Suppressor macrophage (primary cell): ENCODE measurements at places on chromosomes 6 and 20.

DNA sequence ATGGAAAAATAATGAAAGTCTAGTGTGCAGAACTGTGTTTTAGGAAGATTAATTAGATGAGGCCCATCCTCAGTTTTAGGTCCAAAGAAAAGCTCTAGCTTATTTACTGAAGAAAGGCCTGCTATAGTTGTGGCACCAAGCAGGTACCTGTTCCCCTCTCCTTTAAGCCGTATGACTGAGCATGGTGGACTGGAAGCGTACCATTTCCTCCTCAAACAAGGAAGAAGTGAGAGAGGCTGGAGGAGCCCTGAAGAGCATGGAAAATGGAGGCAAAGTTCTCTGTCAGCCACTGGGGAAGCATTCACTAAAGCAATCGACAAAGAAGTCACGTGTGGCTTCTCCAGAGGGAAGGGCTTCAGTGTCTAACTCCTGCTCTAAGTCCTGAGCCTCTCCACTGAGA lies 100.2 kb downstream of the MAN1A1 start:
- DNase-seq, result no peak

DNA sequence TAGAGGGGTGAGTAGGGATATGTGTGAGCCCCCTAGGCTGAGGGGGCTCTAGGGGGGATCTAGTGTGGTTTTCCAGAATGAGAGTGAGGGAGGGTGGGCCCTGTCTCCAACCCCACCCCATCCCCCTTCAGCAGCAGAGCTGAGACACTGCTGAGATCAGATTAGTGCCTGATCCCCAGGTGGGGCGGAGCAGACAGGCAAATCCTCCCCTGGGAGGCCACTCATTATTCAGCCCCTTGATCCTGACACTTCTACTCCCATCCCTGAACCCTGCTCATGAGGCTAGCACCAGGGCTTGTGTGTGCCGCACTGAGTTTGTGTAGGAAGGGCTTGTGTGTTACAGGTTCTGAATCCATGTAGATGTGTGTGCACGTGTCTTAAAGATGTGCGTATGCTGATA lies 42.5 kb downstream of the SPDEF start:
- DNase-seq, result no peak

DNA sequence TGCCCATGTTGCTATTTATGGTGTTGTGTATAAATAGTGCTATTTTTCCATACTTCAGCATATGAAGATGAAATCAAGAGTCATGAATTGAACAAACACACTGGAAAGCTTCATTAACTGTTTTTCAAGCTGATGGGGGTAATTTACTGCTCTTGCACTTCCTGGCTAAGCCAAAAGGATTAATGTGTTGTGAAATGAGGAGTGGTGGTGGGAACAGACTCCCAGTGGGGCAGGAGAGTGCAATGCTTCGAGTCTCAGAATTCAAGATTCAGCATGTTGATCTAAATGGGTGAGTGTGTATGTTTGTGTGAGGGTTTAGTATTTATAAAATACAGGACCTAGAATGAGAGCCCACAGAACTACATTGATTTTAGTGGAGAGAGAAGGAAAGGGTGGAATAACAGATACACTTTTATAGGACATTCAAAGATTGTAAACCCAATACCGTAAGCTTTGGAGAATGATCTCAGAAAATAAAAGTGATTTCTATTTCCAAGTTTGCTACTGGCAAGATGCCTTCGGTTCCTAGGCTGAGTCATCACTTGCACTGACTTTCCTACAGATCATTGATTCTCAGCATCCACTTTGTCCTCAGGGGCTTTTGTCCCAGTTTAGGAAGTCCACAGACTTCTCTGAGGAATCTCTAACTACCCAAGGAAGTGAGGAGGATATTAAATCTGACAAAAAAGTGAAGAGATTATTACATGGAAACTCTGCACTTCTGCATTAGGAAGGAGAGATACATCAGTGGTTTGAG lies 303.6 kb downstream of the TRDN start:
- DNase-seq, result no peak

DNA sequence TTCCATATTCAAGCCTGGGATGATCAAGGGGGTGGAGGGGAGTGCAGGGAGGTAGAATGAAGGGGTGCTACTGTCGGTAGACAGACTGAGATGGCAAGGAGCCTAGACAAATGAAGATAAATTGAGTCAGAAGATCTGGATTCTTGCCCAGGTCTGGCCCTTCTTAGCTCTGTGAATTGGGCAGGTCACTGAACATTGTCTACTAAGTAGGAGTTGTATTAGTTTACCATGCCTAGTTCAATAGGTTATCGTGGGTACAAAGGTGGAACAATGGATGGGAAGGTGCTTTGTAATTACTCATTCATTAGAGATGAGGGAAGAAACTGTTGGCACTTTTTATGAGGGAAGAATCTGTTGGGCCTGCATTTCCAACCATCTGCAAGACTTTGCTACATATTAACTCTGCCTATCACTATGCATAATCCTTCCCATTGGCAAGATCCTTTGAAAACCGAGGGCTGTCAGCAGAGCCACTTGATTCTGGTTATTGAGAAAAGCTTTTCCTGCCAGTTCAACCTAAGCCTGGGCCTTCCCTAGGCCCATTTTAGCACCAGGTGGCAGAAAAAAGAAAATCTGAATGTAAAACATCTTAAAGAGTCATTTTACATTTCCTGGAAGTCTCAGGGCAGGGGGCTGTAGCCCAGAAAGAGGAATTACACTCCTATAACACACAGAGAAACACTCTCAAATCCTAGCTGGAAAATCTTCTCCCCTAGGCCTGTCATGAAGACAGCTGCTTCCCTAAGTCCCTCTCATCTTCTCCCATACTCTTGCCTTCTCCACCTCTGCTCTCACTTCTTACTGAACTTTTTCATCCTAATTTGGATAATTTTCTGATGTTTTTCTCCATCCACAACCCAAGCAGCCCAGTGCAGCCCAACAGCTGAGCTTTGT lies 103.5 kb downstream of the CD24 start:
- no peak for DNase-seq

GRCh38 chr6:69918813-69919475 lies 52.6 kb downstream of the COL19A1 start:
- DNase-seq, result no peak

DNA sequence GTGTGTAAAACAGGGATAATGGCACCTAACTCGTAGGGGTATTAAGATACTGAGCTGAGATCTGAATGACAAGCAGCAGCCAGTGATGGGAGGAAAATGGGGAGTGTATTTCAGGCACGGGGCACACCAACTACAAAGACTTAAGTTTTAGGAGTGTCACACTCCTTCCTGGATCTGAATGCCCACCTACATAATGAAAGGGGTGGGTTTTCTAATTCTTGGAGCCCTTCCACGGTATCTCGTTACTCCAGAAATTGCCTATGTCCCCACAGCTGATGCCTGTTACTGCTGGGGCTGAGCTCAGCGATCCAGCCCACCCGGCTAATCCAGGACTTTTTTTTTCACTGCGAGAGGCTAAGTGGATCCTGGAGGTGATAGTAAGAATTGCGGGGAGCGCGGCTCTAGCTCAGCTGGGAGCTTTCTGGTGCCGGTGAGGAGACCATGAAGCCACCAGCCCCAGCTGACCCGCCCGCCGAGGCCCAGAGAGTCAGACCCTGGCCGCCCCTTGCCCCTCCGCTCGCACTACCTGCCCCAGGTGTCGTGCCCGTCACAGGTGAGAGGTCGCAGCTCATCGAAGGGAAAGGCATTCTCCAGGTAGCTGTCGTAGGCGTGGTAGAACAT lies 727 bp downstream of the EDEM2 start:
- DNase-seq, result peak; percentile 10

DNA sequence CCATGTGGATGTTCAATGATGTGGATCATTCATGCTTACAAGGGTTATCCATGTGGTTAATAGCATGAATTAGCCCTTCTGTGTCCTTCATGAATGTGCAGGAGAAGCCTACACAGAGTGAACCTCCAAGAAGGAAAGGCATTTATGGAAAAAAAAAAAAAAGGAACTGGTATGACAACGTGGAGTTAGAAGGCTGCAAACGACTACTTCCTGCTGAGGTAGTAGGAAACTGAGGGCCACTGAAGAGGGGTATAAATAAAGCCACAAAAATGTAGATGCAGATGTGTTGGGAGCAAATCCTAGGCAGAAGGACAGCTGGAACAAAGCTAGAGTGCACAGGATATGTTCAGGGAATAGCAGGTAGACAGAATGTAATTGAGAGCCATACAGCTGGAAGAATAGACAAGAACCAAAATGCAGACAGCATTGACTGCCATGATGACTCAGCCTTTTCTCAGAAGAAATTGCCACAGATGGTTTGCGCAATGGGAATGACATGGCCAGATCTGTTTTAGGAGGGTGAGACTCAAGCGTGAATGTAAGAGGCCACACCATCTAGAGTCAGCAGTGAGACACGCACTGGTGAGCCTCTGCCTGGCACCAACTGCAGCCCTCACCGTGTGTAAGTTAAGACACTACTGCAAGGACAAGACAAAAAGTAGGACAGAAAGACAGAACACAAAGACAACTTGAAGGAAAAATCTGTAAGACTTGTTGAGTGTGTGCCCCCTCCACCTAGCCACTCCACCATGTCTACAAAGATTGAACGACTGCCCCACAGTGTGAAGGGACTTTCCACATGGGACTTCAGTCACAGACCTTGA lies 79.8 kb downstream of the KIF13A start:
- peak; percentile 92 for DNase-seq

- DNase-seq, result no peak
Observed at GRCh38 chr20:31717478-31718201, 5.0 kb downstream of the BCL2L1 start.

- DNase-seq, result no peak
Observed at GRCh38 chr6:52914516-52914915, 5.0 kb upstream of the GSTA3 start.

DNA sequence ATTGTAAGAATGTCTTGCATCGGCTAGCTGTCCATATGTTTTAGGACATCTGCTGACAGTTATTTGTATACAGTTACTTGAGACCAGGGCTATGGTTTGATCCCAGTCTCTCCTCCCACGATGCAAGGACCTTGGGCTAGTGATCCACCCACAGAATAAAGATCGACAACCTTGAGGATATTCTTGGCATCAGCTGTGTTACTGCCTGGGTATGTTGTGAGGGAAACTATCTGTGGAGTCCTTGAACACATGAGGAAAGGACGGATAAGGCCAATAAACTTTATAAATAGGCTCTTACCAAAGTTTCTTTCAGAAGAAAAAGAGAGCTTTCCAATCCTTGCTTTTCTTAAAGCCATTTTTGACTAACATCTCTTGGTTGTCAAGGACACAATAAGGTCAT lies 70.8 kb upstream of the HEY2 start:
- DNase-seq, result no peak

GRCh38 chr6:52317211-52317610 lies 32.7 kb upstream of the MCM3 start:
- peak; percentile 30 for DNase-seq

- no peak for DNase-seq
Observed at GRCh38 chr6:83176246-83176645, 16.8 kb downstream of the PGM3 start.

- no peak for DNase-seq
Observed at GRCh38 chr6:62615366-62616015, 329.5 kb upstream of the KHDRBS2 start.

DNA sequence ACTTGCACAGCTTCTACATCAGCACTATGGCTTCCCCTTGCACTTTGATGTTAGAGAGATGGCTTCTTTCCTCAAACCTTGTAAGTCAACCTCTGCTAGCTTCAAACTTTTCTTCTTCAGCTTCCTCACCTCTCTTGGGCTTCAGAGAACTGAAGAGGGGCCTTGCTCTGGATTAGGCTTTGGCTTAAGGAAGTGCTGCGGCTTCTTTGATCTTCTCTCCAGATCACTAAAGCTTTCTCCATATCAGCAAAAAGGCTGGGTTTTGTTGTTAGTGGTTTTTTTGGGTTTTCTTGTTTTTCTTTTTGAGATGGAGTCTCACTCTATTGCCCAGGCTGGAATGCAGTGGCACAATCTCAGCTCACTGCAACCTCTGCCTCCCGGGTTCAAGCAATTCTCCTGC lies 24.0 kb downstream of the CDK5RAP1 start:
- DNase-seq, result no peak

DNA sequence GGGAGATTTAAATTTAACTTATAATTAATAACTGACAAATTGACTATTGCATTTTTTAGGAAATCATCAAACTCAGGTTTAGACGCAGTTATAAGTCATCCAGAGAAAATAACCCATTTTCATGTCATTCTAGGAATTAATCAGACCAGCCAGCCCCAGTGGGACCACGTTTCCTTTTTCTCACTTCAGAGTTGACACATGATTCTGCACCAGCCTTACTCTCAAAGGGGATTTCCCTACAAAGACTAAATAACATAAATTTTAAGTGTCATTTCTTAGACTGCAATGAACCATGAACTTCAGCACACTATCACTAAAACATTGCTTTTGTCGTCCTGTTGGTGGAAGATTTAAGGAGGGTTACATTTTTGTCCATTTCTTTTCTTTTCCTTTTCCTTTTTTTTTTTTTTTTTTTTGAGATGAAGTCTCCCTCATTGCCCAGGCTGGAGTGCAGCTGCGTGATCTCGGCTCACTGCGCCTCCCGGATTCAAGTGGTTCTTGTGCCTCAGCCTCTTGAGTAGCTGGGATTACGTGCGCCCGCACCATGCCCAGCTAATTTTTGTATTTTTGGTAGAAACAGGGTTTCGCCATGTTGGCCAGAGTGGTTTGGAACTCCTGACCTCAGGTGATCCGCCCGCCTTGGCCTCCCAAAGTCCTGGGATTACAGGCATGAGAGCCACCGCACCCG lies 3.6 kb downstream of the IPCEF1 start:
- DNase-seq, result peak; percentile 66

DNA sequence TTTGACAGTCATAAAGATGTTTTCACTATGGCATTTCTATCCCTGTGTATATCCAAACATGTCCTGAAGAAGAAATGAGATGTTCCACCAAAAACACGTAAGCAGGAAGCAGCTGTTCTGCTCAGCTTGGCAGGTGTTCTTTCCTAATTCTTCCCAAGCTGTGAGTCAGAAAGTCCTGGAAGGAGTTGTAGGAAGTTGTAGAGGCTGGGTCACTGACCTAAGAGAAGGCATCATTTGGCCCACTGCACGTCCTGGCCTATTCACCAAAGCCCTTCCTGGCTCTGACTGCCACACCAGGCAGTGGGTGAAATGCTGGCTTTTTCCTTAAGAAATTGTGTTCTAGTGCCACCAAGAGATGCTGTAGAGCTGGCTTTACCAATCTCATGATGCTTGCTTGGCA lies 40.3 kb downstream of the STX11 start:
- DNase-seq, result no peak
